Activated T-helper 1 cell treated with anti-CD3 and anti-CD28 coated beads, Interleukin-12 subunit alpha, Interleukin-12 subunit beta, Interleukin-2, Interleukin-4 antibody, amounts not matched to agents 30 ng/mL and 10 ng/mL and 1 ng/mL, durations not matched to agents 14 hours and 24 hours and 36 hours (primary cell): ENCODE measurements at places on chromosomes 5 and 9.

DNA sequence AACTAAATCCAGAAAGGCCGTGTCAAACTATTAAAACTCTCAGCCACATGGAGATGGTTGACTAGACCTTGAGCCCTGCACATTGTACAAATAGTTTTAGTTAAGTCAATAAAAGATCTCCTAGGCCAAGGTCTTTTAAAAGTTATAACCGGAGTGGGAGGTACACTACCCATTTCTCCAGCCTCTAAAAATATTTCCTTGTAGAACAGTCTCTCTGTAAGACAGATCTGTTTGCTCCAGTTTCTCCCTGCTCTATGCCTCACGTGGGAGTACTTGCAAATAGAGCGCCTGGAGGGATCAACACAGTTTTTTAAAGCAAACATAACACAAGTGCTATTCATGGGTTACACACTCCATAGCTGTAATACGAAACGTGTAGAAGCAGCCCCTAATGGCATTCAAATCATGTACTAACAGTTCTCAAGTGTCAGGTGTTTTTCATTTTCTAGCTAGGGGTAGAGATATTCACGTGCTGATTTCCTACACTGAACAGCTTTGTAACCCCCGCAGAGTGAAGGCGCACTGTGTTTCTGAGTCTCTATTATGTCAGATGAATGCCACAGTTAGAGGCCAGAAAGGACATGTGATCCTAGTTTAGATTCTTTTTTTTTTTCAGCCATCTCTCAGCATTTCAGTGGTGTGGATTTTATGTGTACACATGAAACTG lies 703.4 kb upstream of the GRAMD2B start:
- H3K4me3 ChIP-seq, result no peak overlapping the region
- no peaks in the 10 kb centered on the region for H3K4me1 ChIP-seq
- H3K36me3 ChIP-seq, result no peaks in the 10 kb centered on the region
- H3K27ac ChIP-seq, result no peak overlapping the region
- DNase-seq, result no peak

DNA sequence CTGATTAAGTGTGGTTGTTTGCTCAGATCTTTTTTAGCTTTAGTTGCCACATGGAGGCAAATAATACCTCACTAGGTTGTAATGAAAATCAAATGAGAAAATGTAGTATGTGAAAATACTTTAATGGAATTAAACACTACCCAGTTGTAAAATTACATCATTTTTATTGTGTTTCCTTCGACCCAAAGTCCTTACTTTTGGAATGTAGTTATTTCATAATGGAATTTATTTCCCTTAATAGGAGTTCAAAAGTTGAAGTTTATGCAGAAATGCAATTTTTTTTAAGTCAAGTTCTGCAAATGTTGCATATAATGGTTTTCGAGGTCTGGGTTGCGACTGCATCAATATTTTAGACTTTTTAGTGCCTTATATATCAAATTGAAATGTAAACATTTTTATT lies 31.0 kb downstream of the TNPO1 start:
- H3K4me1 ChIP-seq, result peaks cover 39% of the 10 kb centered on the region
- peaks cover 13% of the 10 kb centered on the region for H3K36me3 ChIP-seq
- peak overlapping the region; percentile 99 for H3K27ac ChIP-seq
- DNase-seq, result no peak
- H3K4me3 ChIP-seq, result peak overlapping the region; percentile 96

- no peak overlapping the region for H3K27ac ChIP-seq
- H3K36me3 ChIP-seq, result no peaks in the 10 kb centered on the region
- peaks cover 6% of the 10 kb centered on the region for H3K4me1 ChIP-seq
- H3K27me3 ChIP-seq, result peaks cover 25% of the 10 kb centered on the region
- DNase-seq, result no peak
Observed at GRCh38 chr9:134328841-134329575, 2.8 kb downstream of the RXRA start.

DNA sequence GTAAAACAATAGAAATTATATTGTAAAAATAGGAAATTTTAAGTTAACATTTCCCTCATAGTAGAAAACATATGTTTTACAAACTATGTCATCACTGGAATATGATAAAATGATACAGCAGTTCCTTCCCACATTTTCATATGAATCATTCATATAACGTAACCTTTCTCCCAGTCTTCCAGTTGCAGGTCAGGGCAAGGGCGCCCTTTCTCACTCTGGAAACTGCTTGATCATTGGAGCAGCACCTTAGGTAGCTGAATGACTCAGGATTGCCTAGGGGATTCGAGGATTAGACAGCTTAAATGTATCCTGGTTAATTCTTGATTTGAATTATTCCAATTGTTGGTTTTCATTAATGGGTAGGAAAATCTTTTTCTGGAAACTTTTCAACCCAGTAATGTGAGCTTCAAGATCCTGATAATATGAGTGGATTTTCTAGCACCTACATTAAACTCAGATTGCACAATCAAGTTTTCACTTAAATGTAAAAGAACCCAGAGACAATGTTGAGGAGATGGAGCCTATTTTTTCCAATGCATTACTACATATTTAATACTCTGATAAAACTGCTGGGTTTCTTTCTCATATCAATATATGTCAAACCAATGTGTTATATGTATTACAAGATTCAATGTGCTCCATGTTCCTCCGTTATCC lies 32.6 kb upstream of the ANXA1 start:
- no peak for DNase-seq
- peaks cover 33% of the 10 kb centered on the region for H3K4me1 ChIP-seq
- no peak overlapping the region for H3K27ac ChIP-seq
- H3K36me3 ChIP-seq, result no peaks in the 10 kb centered on the region
- no peak overlapping the region for H3K4me3 ChIP-seq

DNA sequence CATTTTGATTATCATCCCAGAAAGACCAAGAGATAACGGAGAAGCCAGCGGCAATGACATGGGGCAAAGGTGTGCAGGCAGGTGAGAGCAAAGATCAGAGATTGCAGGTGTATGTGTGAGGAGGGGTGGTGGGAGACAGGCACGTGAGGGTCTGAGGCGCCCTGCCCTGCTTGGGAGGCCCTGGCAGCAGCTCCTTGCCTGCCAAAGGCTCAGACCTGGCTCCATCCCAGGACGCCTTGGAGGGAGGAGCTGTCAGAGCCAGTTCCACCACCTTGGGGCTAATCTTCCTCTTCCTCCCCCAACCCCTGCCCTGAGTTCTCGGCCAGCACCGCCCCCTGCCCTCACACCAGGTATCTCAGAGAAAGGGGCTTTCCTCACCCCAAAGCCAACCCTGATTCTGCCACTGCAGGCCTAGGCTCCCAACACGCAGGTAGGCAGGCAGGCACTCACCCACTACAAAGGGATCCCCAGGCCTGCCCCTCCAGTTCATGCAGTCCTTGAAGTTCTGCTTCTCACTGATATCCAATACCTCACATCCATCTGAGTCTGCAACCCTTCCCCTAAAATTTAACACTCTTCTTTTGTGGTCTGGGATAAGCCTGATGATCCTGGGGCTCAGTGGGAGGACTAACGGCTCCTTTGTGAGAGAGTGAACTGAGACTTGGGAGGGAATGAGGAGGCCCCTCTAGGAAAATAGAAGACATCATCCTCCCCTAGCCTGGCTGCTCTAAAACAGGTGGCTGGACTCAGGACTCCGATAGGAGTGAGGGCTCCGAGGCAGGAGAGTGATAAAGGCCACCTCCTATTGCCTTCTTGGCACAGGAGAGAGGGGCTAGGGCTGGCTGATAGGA lies 1.8 kb downstream of the AQP3 start:
- H3K27me3 ChIP-seq, result no peaks in the 10 kb centered on the region
- H3K36me3 ChIP-seq, result peaks cover 17% of the 10 kb centered on the region
- no peak for DNase-seq
- peak overlapping the region; percentile 90 for H3K27ac ChIP-seq

DNA sequence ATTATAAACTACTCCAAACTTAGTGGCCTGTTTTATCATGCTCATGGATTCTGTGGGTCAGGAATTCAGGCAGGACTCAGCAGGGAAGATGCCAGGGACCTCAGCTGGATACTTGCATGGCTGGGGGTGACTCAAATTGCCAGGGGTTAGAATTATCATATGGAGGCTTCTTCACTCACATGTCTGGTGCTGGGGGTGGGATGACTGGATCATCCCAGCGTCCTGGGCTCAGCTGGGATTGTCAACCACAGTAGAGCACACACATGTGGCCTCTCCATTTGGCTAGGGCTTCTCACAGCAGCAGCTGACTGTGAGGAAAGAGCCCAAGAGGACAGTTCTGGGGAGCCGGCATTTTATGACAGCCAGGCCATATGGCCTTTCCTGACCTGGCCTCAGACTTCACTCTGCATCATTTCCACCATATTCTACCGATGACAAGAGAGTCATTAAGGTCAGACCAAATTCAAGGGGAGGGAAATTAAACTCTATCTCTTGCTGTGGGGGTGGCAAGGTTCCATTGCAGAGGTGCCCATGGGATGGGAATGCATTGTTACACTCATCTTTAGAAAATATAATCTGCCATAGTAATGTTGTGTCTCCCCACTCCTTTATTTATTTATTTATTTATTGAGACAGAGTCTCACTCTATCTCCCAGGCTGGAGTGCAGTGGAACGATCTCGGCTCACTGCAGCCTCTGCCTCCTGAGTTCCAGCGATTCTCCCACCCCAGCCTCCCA lies 5.2 kb upstream of the GRK6 start:
- H3K27ac ChIP-seq, result no peak overlapping the region
- peaks cover 2% of the 10 kb centered on the region for H3K27me3 ChIP-seq
- no peaks in the 10 kb centered on the region for H3K36me3 ChIP-seq
- DNase-seq, result no peak
- no peak overlapping the region for H3K4me3 ChIP-seq

- no peak overlapping the region for H3K4me3 ChIP-seq
- H3K36me3 ChIP-seq, result no peaks in the 10 kb centered on the region
- peaks cover 7% of the 10 kb centered on the region for H3K4me1 ChIP-seq
- no peak overlapping the region for H3K27ac ChIP-seq
- DNase-seq, result peak; percentile 67
- H3K27me3 ChIP-seq, result peaks cover 4% of the 10 kb centered on the region
Observed at GRCh38 chr9:112793213-112793810, 42.8 kb downstream of the SNX30 start.

DNA sequence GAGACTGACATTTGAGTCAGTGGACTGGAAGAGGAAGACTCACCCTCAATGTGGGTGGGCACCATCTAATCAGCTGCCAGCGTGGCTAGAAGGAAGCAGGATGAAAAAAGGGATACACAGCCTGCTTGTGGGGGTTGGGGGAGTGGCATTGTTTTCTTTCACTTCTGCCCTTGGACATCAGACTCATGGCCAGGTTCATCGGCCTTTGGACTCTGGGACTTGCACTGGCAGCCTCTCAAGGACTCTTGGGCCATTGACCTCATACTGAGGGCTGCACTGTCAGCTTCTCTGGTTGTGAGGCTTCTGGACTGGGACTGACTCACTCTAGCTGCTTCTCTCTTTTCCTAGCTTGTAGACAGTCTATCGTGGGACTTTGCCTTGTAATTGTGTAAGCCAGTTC lies 374.9 kb downstream of the TLE1 start:
- H3K27me3 ChIP-seq, result no peaks in the 10 kb centered on the region
- DNase-seq, result no peak
- no peaks in the 10 kb centered on the region for H3K4me1 ChIP-seq
- H3K27ac ChIP-seq, result no peak overlapping the region
- no peaks in the 10 kb centered on the region for H3K36me3 ChIP-seq

DNA sequence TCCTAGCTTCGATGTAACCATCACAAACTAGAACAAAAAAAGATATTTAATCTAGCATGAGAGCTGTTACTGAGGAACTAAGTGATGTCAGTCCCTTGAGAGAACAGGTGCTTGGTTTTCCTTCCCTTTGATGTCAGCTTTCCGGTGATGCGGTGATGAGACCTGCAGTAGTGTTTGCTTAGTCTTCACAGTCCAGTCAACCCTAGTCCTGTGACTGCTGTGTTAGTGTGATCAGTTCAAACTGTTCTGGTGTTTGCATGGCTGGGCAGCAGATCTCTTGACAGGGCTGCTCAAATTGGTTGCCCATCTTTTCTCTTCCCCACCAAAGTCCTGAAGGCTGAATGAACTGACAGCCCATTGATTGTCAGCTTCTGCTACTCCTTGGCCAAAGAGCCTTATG lies 608.6 kb upstream of the DAB2 start:
- H3K27me3 ChIP-seq, result no peaks in the 10 kb centered on the region
- H3K4me1 ChIP-seq, result peaks cover 8% of the 10 kb centered on the region
- DNase-seq, result peak; percentile 3
- H3K36me3 ChIP-seq, result no peaks in the 10 kb centered on the region
- H3K4me3 ChIP-seq, result no peak overlapping the region

GRCh38 chr5:65753189-65753588 lies 31.2 kb downstream of the NLN start:
- no peak for DNase-seq
- H3K4me1 ChIP-seq, result no peaks in the 10 kb centered on the region
- no peaks in the 10 kb centered on the region for H3K36me3 ChIP-seq
- no peak overlapping the region for H3K4me3 ChIP-seq
- H3K27me3 ChIP-seq, result no peaks in the 10 kb centered on the region

- no peak for DNase-seq
- H3K27me3 ChIP-seq, result peaks cover 6% of the 10 kb centered on the region
- H3K4me1 ChIP-seq, result peaks cover 54% of the 10 kb centered on the region
- H3K36me3 ChIP-seq, result no peaks in the 10 kb centered on the region
Observed at GRCh38 chr5:14208071-14209021, 65.2 kb downstream of the TRIO start.

DNA sequence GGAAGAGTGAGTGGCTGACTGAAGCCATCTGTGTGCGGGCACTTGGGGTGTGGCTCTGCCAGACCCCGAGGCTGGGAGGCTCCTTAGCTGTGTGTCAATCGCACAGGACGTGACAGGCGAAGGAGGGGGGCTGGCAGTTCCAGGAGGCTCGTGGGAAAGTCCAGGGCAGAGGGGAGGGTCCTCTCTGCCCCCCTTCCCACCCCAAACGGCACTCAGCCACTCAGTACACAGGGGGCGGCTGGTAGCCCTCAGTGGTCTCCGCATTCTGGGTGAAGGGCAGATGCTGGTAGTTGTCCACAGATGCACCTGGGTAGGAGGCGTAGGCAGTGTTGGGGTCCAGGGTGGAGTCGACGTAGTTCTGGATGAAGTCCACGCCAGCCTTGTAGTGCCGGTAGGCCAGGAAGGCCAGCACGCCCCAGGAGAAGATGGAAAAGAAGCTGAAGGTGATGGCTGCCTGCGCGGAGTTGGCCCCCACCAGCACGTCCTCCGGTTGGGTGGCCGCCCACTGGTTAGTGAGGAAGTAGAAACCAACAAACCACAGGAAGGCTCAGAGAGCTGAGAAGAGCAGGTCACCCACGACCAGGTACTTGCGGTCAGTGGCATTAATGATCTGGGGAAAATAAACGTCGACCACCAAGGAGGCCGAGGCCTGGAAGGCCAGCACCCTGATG lies 85.4 kb upstream of the CEP78 start:
- H3K4me1 ChIP-seq, result no peaks in the 10 kb centered on the region
- DNase-seq, result no peak
- H3K27ac ChIP-seq, result no peak overlapping the region
- no peaks in the 10 kb centered on the region for H3K27me3 ChIP-seq
- H3K4me3 ChIP-seq, result no peak overlapping the region

DNA sequence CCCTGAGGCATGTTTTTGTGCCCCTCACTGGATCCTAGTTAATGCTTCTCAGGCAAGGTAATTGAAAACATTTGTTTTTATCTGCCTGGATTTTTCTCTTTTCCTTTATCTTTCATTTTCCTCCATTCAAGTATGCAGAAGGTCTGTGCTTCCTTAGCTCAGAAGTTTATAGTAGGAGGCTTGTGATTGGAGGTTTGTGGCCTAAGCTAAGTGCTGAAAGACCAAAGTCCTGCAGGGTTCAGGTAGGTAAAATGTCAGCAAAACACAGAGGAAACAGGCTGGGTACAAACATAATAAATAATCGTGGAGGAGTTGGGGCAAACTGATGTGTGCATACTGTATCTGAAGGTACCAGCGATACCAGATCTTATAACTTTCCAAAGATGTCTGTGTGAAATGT lies 230.9 kb upstream of the KLF4 start:
- H3K27me3 ChIP-seq, result no peaks in the 10 kb centered on the region
- DNase-seq, result no peak
